Stimulated activated CD8-positive, alpha-beta memory T cell treated with anti-CD3 and anti-CD28 coated beads, Interleukin-15, amount 100 ng/mL, for 48 hours (primary cell): ENCODE measurements at places on chromosomes 7 and 10.

DNA sequence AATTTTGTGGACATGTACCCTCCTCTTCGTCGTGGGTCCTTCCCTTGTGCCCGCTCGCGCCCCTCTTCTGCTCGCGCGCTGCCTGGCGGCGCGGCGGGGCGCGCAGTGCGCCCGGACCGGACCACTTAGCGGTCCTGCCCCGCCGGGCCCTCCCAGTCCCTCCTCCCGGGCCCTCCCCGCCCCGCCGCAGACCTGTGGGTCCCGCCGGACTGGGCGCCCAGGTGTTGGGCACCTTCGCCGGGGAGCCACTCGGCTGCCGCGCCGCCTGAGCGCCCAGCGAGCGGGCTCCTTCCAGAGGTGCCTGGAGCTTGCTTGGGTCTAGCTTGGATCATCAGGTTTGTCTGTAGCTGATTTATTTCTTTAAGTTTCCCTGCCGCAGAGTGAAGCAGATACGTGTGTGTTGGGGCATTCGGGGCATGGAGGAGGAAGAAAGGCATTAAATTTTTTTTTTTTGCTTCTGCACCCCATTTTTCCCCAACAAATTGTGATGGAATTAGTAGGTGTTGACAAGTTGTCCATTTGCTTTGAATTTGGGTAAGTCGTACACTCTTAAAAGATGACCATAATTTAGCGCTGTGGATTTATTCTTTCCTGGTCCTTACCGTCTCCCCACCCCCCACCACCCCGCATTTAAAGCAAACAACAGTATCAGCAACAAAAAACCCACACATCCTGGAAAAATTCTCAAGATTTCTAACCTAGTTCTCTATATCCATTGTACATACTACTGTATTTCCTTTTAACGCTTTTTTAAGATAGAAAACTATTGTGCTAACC, 905 bp downstream of the C1GALT1 start:
- DNase-seq: peak; percentile 28

GRCh38 chr7:47783456-47784223, 164.6 kb downstream of the PKD1L1 start:
- no peak for DNase-seq

GRCh38 chr7:102813191-102814024, 64.6 kb downstream of the FAM185A start:
- no peak for DNase-seq

GRCh38 chr10:116655568-116655967, 34.8 kb downstream of the PNLIPRP2 start:
- no peak for DNase-seq

GRCh38 chr7:155758348-155758747, 53.9 kb downstream of the SHH start:
- no peak for DNase-seq
